CD4-positive, alpha-beta memory T cell (primary cell): ENCODE measurements at places on chromosomes 1 and 21. TPM values are rescaled to one million over a fixed set of nuclear protein-coding genes. Genes with fewer than 3 reads are reported as not detected.

Gene ARID1A
- 112 TPM for total RNA-seq

Gene BTBD8
- total RNA-seq = 7.5 TPM

Gene UBXN10
- 0.06 TPM for total RNA-seq

Gene CRP
- not detected for total RNA-seq

GRCh38 chr1:4071653-4072052 is 171.6 kb upstream of the C1orf174 start:
- no peaks in the 10 kb centered on the region for H3K36me3 ChIP-seq
- no peaks in the 10 kb centered on the region for H3K4me1 ChIP-seq
- no peak overlapping the region for H3K27ac ChIP-seq
- no peak for DNase-seq
- no peak overlapping the region for H3K4me3 ChIP-seq

DNA sequence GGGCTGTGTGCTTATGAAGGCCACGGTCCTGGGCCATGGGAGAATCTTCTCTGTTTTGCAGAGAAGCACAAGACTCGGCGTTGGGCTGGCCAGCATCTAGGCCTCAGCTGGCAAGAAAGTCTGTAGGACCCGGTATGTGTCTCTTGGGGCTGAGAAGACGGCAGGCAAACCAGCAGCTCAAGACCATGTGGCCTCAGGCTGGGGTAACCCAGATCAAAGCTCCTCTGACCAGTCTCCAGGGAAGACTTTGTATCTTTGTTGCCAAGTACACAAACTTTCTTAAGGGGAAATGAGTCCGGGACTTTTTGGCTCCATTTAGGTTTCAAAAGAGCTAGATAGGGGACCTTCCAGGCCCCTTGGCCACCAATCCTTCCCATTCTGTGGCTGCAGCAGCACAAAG is 60.1 kb downstream of the PTP4A2 start:
- H3K36me3 ChIP-seq = no peaks in the 10 kb centered on the region
- no peak for DNase-seq
- peaks cover 5% of the 10 kb centered on the region for H3K4me1 ChIP-seq
- no peak overlapping the region for H3K4me3 ChIP-seq
- no peak overlapping the region for H3K27ac ChIP-seq
- no peaks in the 10 kb centered on the region for H3K27me3 ChIP-seq

DNA sequence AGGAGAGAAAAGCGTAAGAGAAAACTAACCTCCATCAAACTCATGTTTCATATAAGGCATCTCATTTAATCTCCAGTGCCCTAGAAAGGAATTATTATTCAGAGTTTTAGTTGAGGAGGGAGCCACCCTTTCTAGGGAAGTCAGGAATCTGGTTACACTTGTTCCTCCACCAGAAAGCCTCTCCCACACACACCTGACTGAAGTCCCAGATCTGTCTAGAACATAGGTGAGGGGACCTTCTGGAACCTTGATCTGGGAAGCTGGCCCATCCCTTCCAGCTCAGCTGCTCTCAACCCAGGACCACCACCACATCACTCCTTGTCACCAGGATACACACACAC is 1.9 kb upstream of the DENND2D start:
- H3K4me1 ChIP-seq = peaks cover 55% of the 10 kb centered on the region
- DNase-seq = no peak
- H3K36me3 ChIP-seq = peaks cover 13% of the 10 kb centered on the region
- peak overlapping the region; percentile 65 for H3K4me3 ChIP-seq
- H3K27ac ChIP-seq = peak overlapping the region; percentile 84
- H3K27me3 ChIP-seq = no peaks in the 10 kb centered on the region

DNA sequence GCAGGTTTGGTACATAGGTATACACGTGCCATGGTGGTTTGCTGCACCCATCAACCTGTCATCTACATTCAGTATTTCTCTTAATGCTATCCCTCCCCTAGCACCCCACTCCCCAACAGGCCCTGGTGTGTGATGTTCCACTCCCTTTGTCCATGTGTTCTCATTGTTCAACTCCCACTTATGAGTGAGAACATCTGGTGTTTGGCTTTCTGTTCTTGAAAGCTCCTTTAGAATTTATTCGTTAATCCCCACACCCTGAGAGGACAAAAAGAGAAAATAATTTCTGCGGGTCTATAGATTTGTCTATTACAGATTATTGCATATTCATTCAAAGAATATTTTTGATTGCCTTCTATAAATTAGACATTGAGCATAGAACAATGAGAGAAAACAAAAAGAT is 455.5 kb downstream of the PLPP3 start:
- H3K27ac ChIP-seq = no peak overlapping the region
- H3K4me3 ChIP-seq = no peak overlapping the region
- H3K27me3 ChIP-seq = no peaks in the 10 kb centered on the region
- no peak for DNase-seq

DNA sequence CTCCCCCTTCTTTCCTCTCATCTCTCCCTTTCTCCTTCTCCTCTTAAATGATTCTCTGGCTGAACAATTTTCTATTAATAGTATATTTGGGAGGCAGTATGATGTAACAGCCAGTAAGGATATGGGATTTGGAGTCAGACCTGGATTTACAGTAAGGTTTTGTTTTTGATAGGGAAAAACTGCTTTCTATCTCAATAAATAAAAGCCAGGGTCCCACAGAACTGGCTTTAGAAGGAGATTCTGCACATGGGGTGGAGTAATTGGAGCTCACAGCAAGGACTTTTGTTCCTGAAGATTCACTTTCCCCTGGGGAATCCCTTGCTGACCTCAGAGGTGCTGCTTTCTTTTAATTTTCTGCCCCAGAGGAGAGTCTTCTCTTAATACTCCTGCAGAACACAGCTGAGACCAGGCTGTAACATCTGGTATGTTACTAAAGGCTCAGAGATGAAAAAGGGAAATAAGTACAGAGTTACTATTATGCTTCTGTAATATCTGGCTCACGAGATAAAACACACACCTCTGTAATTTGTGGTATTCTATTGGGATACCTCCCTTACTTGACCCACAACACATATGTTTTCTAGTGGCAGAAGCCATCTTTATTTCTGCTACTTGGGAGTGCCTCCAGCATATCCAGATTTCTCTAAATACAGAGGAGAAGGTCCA is 13.4 kb downstream of the EPB41 start:
- DNase-seq = no peak
- no peaks in the 10 kb centered on the region for H3K27me3 ChIP-seq
- H3K36me3 ChIP-seq = peaks cover 4% of the 10 kb centered on the region
- H3K27ac ChIP-seq = peak overlapping the region; percentile 67

DNA sequence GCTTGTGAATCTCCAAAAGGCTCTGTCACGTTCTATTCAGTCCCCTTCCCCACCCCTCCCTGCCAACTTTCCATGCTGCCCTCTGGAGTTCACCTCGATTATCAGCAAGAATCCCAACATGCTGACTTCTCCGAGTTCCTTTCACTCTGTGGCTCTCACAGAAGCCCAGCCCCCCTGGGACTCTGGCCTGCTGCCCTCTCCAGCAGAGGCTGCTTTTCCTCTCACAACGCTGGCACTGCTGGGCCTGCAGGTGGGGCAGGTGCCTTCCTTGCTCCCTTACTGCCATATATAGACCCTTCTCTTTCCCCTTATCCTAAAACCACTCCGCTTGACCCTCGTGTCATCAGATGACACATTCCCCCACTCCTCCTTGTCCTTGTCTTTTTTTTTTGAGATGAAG is 10.2 kb upstream of the RNF186 start:
- H3K36me3 ChIP-seq = no peaks in the 10 kb centered on the region
- no peak for DNase-seq
- no peaks in the 10 kb centered on the region for H3K4me1 ChIP-seq
- no peak overlapping the region for H3K27ac ChIP-seq
- H3K27me3 ChIP-seq = no peaks in the 10 kb centered on the region

GRCh38 chr1:46940307-46940706 is 969 bp downstream of the CYP4A11 start:
- H3K36me3 ChIP-seq = no peaks in the 10 kb centered on the region
- DNase-seq = no peak
- H3K4me3 ChIP-seq = no peak overlapping the region
- no peaks in the 10 kb centered on the region for H3K27me3 ChIP-seq
- H3K4me1 ChIP-seq = no peaks in the 10 kb centered on the region

DNA sequence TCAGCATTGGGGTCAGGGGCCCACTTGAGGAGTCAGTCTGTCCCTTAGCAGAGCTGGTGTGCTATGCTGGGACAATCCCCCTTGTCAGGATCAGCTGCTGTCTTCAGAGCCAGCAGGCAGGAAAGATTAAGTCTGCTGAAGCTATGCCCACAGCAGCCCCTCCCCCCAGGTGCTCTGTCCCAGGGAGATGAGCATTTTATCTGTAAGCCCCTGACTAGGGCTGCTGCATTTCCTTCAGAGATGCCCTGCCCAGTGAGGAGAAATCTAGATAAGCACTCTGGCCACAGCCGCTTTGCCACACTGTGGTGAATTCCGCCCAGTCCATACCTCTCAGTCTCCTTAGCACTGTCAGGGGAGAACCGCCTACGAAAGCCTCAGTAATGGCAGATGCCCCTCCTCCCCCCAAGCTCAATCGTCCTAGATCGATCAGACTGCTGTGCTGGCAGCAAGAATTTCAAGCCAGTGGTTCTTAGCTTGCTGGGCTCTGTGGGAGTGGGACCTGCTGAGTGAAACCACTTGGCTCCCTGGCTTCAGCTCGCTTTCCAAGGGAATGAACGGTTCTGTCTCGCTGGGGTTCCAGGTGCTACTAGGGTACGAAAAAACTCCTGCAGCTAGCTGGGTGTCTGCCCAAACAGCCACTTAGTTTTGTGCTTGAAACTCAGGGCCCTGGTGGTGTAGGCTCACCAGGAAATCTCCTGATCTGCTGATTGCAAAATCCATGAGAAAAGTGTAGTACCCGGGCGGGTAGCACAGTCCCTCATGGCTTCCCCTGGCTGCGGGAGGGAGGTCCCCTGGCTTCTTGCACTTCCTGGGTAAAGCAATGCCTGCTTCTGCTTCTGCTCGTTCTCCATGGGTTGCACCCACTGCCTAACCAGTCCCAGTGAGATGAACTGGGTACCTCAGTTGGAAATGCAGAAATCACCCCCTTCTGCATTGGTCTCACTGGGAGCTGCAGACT is 25.1 kb upstream of the TP53BP2 start:
- DNase-seq = no peak
- H3K36me3 ChIP-seq = no peaks in the 10 kb centered on the region
- no peak overlapping the region for H3K27ac ChIP-seq
- H3K4me1 ChIP-seq = no peaks in the 10 kb centered on the region

GRCh38 chr1:213110349-213111300 is 59.6 kb downstream of the RPS6KC1 start:
- H3K4me1 ChIP-seq = peaks cover 14% of the 10 kb centered on the region
- H3K36me3 ChIP-seq = no peaks in the 10 kb centered on the region
- no peak overlapping the region for H3K4me3 ChIP-seq
- H3K27me3 ChIP-seq = no peaks in the 10 kb centered on the region
- DNase-seq = no peak
- H3K27ac ChIP-seq = no peak overlapping the region

- no peaks in the 10 kb centered on the region for H3K36me3 ChIP-seq
- no peak for DNase-seq
- H3K27ac ChIP-seq = no peak overlapping the region
- no peaks in the 10 kb centered on the region for H3K27me3 ChIP-seq
- H3K4me1 ChIP-seq = no peaks in the 10 kb centered on the region
Observed at GRCh38 chr1:243402868-243403267, 147.0 kb downstream of the SDCCAG8 start.

DNA sequence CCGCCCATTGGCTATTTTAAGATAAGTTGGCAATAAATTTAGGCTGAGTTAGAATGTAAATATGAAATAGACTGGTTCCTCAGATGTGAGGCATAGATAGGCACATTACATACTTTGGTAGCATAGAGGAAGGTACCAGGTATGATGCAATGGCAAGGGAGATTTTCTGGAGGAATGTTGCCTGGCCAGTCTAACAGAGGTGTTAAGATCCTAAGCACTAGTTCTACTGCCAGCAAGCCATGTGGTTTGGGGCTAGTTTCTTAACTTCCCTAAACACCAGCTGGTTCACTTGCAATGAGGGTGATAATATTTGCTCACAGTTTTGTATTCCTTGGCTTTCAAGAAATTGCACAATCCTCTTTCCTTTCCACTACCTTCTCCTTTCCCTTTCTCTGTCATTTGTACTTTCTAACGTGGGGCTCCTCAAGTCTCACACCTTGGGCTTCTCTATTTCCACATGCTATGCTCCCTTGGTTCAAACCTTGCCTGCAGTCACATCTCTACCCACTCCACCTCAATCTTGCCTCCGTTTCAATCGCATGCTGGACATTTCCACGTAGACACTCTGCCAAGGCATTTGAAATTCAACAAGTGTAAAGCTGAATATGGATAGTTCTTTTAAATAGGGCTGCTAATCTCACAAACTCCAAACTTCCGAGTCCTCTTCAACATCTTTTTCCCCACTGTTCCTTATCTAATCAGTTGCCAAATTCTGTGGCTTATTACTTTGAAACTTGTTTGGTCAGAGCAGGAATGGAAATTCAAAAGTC is 4.7 kb upstream of the CD55 start:
- H3K27ac ChIP-seq = no peak overlapping the region
- peaks cover 13% of the 10 kb centered on the region for H3K4me1 ChIP-seq
- H3K27me3 ChIP-seq = no peaks in the 10 kb centered on the region
- H3K36me3 ChIP-seq = no peaks in the 10 kb centered on the region
- no peak for DNase-seq
- no peak overlapping the region for H3K4me3 ChIP-seq

DNA sequence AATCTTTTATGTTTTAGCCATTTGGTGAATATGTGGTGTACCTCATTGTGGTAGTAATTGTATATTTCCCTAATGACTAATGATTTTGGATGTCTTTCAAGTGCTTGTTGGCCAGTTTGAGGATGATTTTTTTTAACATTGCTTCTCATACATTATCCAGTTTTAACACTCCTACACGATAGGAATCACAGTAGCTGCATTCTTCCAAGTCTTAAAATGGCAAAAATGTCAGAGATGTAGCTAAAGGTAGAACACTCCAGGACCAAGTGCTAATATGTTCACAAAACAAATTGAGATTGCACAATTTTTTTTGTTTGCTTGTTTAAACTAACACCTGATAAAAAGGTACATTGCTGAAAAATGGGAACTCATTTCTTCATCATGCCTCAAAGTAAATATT is 11.7 kb downstream of the USP25 start:
- no peaks in the 10 kb centered on the region for H3K27me3 ChIP-seq
- H3K4me3 ChIP-seq = no peak overlapping the region
- DNase-seq = no peak
- peaks cover 78% of the 10 kb centered on the region for H3K4me1 ChIP-seq
- no peak overlapping the region for H3K27ac ChIP-seq
- no peaks in the 10 kb centered on the region for H3K36me3 ChIP-seq

- no peak overlapping the region for H3K4me3 ChIP-seq
- no peaks in the 10 kb centered on the region for H3K27me3 ChIP-seq
- no peaks in the 10 kb centered on the region for H3K36me3 ChIP-seq
- no peaks in the 10 kb centered on the region for H3K4me1 ChIP-seq
- no peak overlapping the region for H3K27ac ChIP-seq
Observed at GRCh38 chr1:88544195-88544594, 139.9 kb upstream of the PKN2 start.

GRCh38 chr1:179327196-179327595 is 33.6 kb downstream of the SOAT1 start:
- H3K4me1 ChIP-seq = no peaks in the 10 kb centered on the region
- no peak overlapping the region for H3K4me3 ChIP-seq
- H3K36me3 ChIP-seq = peaks cover 5% of the 10 kb centered on the region
- no peaks in the 10 kb centered on the region for H3K27me3 ChIP-seq
